ENCODE measurements at places on chromosomes 2 and 18. TPM values are rescaled to one million over a fixed set of nuclear protein-coding genes. Genes with fewer than 3 reads are reported as not detected.

Gene UPP2
- not detected for polyA plus RNA-seq

Gene CRYGC
- not detected for polyA plus RNA-seq

DNA sequence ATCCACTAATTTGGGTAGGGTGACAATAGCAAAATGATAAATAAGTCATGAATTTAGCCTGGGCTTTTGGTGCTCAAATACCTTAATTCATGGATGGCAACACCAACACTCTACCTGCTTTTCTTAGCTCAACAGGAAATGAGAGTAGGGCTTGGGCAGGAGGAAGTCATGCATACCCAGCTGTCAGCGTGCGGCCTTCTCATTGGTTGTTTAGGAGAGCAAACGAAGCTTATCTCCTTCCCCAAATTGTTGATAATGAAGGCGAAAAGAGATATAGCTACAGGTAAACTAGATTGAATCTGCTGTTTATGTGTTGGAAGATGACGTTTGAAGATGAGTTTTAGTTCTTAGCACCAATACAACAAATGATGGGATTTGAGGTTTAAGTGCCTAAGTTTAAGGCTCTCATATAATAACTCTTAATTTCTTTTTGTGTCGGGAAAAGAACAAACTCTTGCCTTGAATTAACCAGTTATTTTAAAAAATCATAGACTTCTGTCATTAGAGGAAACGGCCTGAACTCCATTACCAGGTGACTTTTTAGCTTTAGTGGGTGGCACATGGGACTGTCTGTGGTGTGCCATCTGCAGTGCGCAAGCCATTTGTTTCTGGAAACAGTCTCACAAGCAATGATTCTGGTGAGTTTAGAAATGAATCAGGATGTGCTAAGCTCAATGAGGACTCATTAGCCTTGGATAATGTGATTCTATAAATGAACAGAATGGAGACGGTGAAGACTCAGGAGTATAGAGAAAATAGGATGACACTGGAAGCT, 19.8 kb downstream of the MAP4K4 start:
- DNase-seq: no peak

GRCh38 chr18:59079264-59079663, 60.4 kb upstream of the SEC11C start:
- no peak for DNase-seq

Gene MC5R
- not detected for polyA plus RNA-seq

- no peak for DNase-seq
Measured at GRCh38 chr18:33611525-33612135, 33.6 kb downstream of the ASXL3 start.

GRCh38 chr2:223897669-223898330, 47.3 kb downstream of the WDFY1 start:
- no peak for DNase-seq

GRCh38 chr2:70771446-70771845, 3.4 kb upstream of the ADD2 start:
- no peak for DNase-seq

Gene UGGT1
- polyA plus RNA-seq: 24.4 TPM

DNA sequence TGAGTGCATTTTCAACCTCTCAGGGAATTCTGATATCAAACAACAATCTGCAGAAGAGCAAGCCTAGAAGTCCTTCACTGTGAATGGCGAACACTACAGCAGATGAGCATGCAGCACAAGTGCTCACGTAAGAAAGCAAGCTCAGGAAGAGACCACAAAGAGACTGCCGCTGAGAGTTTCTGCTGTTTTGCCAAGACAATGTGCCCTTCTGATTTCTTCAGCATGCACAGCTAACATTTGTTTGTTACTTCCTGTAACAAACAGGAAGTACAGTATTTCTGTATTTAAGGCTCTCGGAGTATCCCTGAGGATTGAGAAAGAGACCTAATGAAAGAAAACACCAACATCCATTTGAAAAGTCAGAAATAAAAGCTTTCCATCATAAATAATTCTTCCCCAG, 45.9 kb downstream of the MBOAT2 start:
- DNase-seq: no peak

- DNase-seq: no peak
Measured at GRCh38 chr2:195447323-195447975, 209.6 kb upstream of the SLC39A10 start.

GRCh38 chr18:30999186-30999585, 43.4 kb downstream of the DSC3 start:
- no peak for DNase-seq

GRCh38 chr18:76816127-76816526, 6.2 kb upstream of the ZNF236 start:
- DNase-seq: no peak

Gene NYAP2
- polyA plus RNA-seq: 0.08 TPM

DNA sequence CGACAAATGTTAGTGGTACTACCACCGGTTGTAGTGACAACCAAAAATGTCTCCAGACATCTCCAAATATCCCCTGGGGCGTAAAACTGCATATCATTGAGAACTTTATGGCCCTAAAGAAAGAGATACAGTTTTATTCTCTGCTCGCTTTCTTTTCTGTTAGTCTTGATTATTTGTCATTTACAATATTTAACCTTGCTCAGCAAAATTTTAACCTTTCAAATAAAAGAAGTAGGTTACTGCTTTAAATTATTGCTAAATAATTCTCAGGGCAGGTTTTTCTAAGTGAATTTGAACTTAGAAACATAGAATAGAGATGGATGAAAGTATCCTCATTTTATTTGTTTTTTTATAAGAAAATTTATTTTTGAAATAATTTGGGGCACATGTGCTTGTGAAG, 67.9 kb downstream of the BMPR2 start:
- no peak for DNase-seq

DNA sequence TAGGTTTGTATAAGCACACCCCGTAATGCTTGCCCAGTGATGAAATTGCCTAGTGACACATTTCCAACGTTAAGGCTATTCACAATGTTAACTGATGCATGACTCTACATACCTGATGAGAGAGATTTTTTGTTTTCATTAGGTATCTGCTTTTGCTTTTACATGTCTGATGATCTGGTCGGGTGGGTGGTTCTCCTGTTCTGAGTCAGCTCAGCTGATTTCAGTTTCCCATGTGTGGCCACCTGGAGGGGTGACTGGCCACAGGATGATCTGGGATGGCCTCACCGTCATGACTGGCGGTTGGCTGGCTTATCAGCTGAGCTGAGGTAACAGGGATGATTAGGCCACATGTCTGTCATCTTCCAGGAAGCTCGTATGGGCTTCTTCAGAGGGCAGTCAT, 33.8 kb upstream of the ACYP2 start:
- peak; percentile 86 for DNase-seq

- DNase-seq: no peak
Measured at GRCh38 chr18:57428221-57429150, 6.7 kb upstream of the ONECUT2 start.

- DNase-seq: peak; percentile 94
Measured at GRCh38 chr2:170770606-170771420, 635 bp downstream of the ERICH2 start.

Gene VAMP5
- polyA plus RNA-seq: 1.5 TPM

DNA sequence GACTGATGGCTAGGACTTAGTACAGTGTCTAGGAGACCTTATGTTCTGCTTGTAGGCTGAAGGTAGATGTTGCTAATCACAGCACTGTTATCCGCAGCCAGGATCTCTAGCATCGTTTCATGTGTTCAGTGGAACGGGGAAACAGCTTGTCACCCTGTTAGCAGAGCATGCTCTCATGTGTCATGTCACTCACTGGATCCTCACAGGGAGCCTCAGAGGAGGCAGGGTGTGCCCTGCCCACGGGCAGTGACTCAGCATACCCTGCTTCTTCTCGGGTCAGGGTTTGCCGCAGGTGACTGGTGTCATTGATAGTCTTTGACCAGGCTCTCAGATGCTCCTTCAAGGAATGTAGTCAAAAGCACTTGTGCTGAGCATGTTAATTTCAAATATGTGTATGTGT, 44.4 kb downstream of the RPIA start:
- peak; percentile 72 for DNase-seq

Gene DNAJC5G
- polyA plus RNA-seq: 0.43 TPM

Gene ZSWIM2
- not detected for polyA plus RNA-seq

DNA sequence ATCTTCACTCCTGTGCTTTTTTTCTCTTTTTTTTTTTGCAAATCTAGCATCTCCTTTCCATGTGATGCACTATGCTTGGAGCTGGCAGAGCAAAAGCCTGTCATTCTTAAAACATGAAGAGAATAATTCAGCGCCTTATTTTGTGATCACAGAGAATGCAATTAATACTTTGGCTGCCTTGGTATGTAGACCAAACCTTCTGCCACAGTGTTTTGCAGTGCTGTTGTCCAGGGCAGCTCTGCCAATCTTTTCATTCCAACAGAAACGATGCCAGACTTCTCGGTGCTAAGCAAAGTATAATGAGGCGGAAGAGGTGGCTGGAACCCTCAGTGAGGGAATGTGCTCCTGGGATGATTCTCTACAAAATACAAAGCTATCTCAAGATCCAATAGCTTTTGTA, 25.6 kb downstream of the BCL2 start:
- DNase-seq: no peak

Gene UGT1A8
- not detected for polyA plus RNA-seq

Gene IL1RN
- polyA plus RNA-seq: not detected
